Spleen (tissue), 13 donors: ENCODE measurements at places on chromosomes 11 and 22. TPM values are rescaled to one million over a fixed set of nuclear protein-coding genes. Genes with fewer than 3 reads are reported as not detected.
A peak's percentile ranks its signal among the peaks of the same experiment; 100 is the strongest.

DNA sequence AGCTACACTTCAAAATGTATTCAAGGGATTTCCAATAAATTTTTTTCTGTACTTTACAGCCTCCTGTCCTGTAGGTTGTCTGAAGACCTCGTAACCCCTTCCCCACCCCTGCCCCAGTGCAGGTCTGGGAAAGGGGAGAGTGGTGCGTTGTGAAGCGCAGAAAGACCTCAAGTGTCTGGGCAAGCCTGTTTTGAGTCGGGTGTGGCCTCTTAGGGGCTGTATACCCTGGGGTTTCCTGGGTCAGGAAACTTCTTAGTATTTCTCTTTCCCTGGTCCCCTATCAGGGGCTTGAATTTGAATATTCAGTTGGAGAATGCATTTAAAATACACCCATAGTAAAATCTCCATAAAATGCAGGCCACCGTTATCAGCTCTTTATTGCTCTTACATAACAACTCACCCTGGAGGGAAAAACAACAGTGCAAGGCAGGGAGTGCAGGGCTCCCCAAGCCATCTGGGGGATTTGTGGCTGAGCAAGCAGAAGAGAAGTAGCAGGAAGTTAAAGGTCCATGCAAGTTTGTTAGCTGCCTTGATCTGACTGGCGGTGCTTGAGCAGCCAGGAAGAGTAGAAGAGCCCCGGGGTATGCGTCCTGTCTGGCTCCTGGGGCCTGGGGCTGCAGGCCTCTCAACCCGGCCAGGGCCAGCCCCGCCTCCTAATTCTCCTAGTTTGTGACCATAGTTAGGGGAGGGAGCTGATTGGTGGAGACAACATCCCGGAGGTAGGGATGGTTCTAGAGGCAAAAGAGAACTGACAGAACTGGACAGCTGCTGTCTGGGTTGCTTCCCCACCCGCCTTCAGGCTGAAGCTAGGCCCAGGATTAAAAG, 25.7 kb downstream of the ARHGAP1 start:
- DNase-seq, result peak; percentile 78

DNA sequence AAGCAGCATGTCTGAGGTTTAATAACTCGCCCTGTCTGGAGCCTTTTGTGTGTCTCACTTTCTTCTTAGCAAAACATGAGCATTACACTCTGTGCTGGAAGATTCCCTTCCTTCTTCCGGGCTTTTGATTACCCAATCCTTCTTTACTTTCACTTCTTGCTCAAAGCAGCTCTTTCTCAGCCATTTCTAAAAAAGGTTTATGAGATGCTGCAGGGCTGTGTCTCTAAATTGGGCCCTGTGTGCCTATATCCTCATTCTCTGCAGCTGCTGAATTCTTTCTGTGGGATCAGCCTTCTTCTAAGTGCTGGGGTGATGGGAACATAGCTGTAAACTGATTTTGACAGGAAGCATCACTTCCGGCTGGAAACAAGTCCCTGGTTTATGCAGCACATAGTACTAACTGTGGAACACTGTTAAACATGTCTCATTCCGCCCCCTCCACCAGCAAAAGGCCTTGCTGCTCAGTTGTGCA, 71.8 kb downstream of the PIWIL4 start:
- no peak for DNase-seq

DNA sequence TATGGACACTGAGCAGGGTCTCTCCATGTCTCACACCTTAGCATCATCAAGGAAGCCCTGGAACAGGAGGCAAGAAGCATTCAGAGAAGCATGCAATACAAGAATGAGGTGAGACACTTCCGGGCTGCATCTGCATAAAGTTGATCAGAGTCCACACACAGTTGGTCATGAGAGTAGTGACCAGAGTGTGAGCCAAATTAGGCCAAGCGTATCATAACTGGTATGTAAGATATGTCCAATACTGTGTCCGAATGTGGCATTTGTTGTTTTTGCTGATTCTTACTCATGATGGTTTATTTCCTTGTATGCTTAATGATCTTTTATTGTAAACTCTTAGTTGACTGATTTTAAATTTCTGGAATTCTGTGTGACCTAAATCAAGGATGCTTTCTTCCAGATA, 315.7 kb downstream of the INSC start:
- no peak for DNase-seq

DNA sequence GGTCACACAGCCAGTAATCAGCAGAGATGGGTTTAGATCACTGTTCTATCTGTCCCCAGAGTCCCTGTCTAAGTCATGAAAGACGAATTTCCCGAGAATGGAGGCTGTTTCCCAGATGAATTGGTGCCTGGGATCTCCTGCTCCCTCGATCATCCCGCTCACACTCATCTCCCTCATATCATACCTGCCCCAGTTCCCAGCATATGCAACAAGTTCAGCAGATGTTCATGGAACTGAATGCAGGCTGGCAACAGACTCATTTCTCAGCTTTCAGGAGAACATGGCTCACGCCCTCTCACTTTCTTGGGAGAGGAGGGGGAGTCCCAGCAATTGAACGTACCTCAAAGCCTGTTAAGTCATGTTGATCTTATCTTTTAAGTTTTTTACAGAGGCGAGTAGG, 22.1 kb downstream of the CD6 start:
- DNase-seq, result no peak

- no peak for DNase-seq
Measured at GRCh38 chr11:119323532-119324033, 6.7 kb upstream of the MCAM start.

DNA sequence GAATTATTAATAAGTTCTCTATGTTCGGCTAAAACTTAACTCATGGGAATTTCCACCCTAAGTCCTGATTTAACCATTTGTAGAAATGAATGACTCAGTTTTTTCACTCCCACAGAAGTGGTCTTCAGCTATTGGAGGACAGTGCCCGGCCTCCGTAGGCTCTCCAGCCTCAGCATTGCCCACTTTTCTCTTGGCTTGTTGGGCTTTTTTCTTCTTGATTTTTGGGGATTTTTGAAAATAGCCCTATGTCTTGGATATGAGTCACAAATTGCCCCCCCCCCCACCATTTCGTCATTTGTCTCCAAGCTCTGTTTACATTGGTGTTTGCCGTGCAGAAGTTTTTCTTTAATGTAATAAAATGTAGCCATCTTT, 66.7 kb downstream of the PACS1 start:
- no peak for DNase-seq

DNA sequence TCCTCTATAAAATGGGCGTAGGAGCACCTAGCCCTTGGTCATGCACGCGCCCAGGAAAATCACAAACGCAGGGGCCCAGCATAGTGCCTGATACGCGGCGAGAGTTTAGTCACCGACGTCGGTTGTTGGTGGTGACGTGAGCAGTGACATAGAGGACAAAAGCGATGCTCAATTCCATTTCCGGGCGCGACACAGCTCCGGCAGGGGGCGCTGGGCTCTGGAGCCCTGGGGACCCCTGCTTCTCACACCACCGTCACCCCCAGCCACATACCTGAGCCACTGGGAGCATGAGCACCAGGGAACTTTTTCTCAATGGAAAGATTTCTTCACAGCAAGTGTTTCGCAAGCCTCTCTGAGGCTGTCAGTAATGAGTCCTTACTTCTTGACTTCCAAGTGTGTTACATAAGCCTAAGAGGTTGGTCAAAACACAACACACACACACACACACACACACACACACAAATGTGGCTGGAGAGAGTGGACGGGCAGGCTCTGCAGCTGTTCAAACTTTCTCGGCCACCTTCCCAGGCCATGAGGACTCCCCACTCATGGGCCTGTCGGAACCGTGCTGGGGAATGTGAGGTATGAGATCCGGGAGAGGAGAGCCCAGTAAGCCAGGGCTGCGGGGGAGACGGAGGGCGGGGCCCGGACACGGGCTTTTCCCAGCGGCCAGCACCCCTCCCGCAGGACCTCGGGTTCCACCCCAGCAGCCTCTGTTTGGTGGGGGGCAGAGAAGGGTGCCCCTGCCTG, 36.9 kb upstream of the LINC01488 start:
- peak; percentile 63 for DNase-seq

DNA sequence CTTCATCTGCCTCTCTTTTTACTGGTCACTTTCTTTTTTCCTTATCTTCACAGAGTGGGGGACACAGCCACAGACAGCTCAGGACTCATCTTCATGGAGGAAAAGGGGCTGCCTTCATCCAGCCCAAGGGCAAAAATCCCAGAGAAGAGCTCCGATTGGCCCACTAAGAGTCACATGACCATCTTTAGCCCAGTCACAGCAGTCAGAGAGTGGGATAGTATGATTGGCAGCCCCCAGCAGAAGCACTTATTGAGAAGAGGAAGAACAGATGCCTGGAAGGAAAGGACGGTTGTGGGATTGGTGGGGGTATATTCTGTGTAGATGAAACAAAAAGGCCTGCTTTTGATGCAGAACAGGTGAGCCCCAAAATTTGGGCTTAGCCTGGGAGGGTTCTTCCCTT, 77.8 kb downstream of the MN1 start:
- DNase-seq, result no peak

DNA sequence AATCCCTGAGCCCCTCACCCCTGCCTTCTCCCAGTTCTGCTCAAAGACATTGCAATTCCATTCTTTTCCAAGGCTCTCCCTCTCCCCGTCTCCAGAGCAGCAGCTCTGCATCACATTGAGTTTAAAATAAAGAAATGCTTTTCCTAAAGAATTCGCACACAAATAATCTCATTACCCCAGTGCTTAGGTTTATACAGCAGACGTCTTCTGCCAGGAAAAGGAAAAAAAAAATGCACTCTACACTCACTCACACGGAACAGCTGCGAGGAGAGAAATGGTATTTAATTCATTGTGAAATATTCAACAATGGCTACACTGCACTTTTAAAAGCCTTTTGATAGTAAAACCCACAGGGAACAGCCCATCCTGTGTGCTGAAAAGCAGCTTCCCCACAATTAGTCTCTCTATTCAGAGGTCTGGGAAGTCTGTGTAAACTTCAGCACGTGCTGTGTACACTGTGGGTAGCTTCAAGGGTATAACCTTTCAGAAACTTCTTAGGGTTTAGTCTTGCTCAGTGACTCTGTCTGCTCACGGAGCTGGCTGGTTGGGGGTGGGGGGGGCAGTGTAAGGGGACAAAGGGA, 42.8 kb downstream of the ETS1 start:
- no peak for DNase-seq

- DNase-seq, result no peak
Measured at GRCh38 chr22:34299496-34299895, 379.2 kb upstream of the LARGE1 start.

- peak; percentile 90 for DNase-seq
Measured at GRCh38 chr11:126310200-126310991, 6.5 kb downstream of the DCPS start.

GRCh38 chr22:45974498-45974897, 2.5 kb downstream of the WNT7B start:
- DNase-seq, result no peak

GRCh38 chr11:76314741-76315090, 66.2 kb downstream of the THAP12 start:
- no peak for DNase-seq

DNA sequence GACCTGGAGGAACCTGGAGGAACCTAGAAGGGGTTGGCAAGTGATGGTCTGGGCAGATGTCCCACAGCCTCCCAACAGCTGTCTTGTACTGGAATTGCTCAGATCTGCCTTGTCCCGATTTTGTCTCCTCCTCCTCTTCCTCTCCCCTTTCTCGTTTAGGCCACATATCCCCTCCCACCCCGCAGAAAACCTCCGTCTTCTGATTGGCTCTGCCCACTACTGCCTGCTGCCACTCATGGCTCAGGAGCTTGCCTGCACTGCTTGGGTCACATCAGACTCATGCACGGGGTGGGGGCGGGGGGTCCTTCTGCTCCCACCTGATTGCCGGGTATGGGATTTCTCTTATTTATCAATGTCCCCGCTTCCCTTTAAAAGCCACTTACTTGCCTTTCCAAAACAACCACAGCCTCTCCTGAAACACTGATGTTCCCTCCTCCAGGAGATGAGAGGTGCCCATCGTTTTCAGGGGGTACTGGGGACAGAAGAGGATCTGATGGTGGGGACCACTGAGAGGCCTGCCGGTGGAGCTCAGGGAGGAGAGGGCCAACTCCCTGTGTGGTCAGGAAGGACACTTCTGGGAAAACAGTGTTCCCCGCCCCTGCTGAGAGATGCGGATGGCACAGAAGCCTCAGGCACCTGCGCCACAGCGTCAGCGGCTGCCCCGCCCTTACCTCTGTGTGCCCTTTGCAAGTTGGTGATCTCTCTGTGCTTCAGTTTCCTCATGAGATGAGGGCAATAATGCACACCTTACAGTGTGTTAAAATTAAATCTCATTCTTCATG, 14.7 kb downstream of the TOM1 start:
- DNase-seq, result peak; percentile 67

DNA sequence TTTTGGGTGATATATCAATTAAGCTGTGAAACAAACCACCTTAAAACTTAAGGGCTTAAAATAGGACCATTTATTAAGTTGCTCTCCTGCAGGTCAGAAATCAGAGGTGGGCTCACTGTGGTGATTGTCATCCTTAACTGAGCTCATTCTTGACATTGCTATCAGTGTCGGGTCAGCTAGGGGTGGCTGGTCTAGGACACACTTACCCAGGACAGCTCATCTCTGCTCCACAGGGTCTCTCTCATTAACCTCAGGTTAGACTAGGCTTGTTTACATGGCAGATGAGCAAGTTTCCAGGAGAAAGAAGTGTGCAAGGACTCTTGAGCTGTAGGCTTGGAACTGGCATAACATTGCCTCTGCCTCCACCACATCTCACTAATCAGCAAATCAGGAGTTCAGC, 601.0 kb upstream of the RAG2 start:
- no peak for DNase-seq

DNA sequence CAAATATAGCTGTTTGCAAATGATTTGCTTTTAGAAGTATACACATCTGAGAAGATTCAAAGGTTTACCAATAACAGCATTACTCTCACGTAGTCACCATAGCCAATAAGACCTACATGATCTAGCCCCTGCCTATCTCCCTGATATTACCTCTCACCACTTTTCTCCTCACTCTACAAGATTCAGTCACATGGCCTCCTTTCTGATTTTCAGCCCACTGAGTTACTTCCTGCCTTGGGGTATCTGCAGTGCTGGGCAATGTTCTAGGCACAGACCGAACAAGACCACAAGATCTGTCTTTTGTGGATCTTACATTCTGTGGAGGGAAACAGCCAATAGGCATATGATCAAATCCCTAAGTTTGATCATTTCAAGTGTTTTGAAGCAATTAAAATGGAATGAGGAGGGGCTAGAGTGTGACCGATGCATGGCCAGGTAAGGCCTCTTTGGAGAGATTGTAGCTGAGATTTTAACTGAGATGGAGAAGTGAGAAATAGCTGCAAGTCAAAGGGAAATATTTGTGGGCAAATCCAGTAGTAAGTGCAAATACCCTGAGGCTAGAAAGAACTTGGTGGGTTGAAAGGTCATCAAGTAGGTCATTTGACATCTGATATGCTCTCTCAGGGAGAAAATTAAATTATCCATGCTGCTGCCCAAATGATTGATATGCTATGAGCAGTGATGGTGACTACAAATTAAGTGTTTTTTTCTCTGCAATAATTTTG, 43.1 kb downstream of the ARL14EP start:
- no peak for DNase-seq

- no peak for DNase-seq
Measured at GRCh38 chr11:6437423-6437822, 3.4 kb downstream of the HPX start.

SCO2 gene
- 1.2 TPM for total RNA-seq

TBX10 gene
- total RNA-seq, result not detected

OR8K1 gene
- not detected for total RNA-seq

PAX6 gene
- total RNA-seq, result not detected

CCT8L2 gene
- total RNA-seq, result not detected
